Tibial artery (tissue), 4 donors: ENCODE measurements at places on chromosomes 5 and 9.

- H3K4me1 ChIP-seq, result peaks cover 2% of the 10 kb centered on the region
- no peak overlapping the region for H3K4me3 ChIP-seq
- no peak overlapping the region for H3K27ac ChIP-seq
- no peaks in the 10 kb centered on the region for H3K27me3 ChIP-seq
- DNase-seq, result no peak
Observed at GRCh38 chr5:169307646-169308045, 6.7 kb upstream of the SLIT3 start.

- no peaks in the 10 kb centered on the region for H3K27me3 ChIP-seq
- H3K27ac ChIP-seq, result no peak overlapping the region
- no peak overlapping the region for H3K4me3 ChIP-seq
- no peaks in the 10 kb centered on the region for H3K4me1 ChIP-seq
- no peak for DNase-seq
Observed at GRCh38 chr5:27093279-27093678, 54.9 kb upstream of the CDH9 start.

DNA sequence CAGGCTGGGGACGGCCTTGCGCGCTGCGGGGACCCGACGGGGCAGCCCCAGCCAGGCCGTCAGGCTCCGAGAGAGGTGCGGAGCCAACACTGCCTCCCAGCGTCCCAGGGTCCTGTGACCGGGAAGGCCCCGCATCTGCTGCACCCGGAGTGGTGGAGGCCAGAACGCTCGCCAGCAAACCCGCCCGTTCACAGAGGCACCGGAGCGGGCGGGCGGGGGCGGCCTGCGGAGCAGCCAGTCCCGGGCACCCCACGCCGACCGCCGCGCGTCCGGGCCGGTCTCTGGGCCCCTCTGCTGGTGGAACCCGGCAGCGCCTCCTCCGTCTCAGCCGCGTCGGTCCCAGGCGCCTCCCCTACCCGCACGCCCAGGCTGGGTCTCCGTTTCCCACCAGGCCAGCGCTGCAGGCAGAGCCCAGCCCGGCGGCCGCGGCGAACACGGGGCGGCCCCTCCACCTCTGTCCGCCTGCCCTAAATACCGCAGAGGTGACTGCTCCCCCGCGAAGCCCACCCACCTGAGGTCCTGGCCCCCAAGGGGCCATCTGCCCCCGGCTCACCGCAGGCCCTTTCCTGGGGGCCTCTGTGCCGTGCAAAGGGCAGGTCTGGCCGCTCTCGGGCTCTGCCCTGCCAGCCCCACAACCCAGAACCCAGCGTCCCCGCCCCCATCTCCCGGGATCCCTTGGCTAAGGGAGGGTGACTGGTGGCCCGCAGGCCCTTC, 15.9 kb downstream of the EXD3 start:
- no peak for DNase-seq
- H3K4me1 ChIP-seq, result peaks cover 36% of the 10 kb centered on the region
- H3K36me3 ChIP-seq, result no peaks in the 10 kb centered on the region
- peak overlapping the region; percentile 38 for H3K4me3 ChIP-seq
- H3K27ac ChIP-seq, result peak overlapping the region; percentile 63
- no peaks in the 10 kb centered on the region for H3K27me3 ChIP-seq

- H3K27me3 ChIP-seq, result no peaks in the 10 kb centered on the region
- no peaks in the 10 kb centered on the region for H3K36me3 ChIP-seq
- H3K27ac ChIP-seq, result no peak overlapping the region
- no peaks in the 10 kb centered on the region for H3K4me1 ChIP-seq
- H3K4me3 ChIP-seq, result no peak overlapping the region
- DNase-seq, result no peak
Observed at GRCh38 chr5:58787987-58788386, 205.1 kb downstream of the RAB3C start.

DNA sequence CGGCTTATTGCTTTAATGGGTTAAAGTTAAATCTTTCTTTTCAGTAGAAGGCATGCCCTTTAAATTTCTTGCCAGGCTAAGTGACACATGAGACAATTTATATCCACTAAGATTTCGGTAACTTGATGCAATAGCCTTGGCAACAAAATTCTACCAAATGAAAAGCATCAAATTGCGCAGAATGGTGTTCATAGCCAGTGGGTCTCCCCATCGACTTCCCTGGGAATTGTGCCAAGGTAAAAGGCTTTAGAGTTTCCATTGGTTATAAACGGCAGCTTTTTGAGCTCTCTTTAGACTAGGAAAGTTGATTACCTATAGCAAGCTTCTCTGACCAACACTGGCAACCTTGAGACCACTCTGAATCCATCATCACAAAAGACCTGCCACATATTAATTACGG, 358.4 kb downstream of the ARRDC3 start:
- H3K4me3 ChIP-seq, result no peak overlapping the region
- H3K27me3 ChIP-seq, result no peaks in the 10 kb centered on the region
- no peak for DNase-seq

- no peak for DNase-seq
- H3K4me3 ChIP-seq, result no peak overlapping the region
- H3K27ac ChIP-seq, result peak overlapping the region; percentile 89
- H3K36me3 ChIP-seq, result no peaks in the 10 kb centered on the region
Observed at GRCh38 chr5:82336226-82336958, 58.2 kb upstream of the RPS23 start.

- H3K27ac ChIP-seq, result no peak overlapping the region
- H3K27me3 ChIP-seq, result no peaks in the 10 kb centered on the region
- no peaks in the 10 kb centered on the region for H3K4me1 ChIP-seq
- H3K4me3 ChIP-seq, result no peak overlapping the region
Observed at GRCh38 chr9:108093773-108094675, 604.5 kb upstream of the KLF4 start.

DNA sequence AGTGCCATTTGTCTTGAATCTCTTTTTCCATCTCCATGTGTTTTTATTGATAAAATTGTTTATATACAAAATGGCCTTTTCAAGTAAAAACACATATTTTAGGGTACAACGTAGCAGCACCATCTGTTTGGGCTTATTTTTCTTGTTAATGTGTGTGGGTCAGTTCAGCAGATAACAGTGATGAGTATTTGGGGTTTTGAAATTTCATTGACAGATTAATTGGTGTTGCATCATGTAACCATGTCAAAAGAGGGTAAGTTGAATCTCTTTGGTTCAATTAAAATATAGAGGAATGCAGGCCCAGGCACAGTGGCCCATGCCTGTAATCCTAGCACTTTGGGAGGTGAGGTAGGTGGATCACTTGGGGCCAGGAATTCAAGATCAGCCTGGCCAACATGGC, 20.0 kb upstream of the PURA start:
- no peak overlapping the region for H3K4me3 ChIP-seq
- no peaks in the 10 kb centered on the region for H3K4me1 ChIP-seq
- no peaks in the 10 kb centered on the region for H3K36me3 ChIP-seq

DNA sequence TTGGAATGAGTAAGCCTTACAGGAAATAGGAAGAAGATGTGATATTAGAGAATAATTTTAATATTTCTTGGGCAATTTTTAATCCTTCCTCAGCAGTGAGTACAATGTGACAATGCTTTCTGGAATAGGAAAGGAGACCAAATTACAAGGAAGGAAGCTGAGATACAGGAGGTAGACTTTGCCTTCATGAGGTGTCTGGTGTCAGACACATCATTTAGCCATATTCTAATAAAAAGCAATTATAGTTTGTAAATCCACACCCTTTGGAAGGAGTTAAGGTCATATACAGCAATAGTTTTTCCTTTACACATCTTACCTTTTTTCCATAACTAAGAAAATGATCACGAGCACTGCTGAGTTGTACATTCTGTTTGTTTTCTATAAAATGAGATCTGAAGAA, 390.4 kb downstream of the SH3GL2 start:
- no peak overlapping the region for H3K27ac ChIP-seq
- H3K36me3 ChIP-seq, result no peaks in the 10 kb centered on the region
- H3K4me1 ChIP-seq, result no peaks in the 10 kb centered on the region
- H3K27me3 ChIP-seq, result no peaks in the 10 kb centered on the region
- DNase-seq, result no peak

DNA sequence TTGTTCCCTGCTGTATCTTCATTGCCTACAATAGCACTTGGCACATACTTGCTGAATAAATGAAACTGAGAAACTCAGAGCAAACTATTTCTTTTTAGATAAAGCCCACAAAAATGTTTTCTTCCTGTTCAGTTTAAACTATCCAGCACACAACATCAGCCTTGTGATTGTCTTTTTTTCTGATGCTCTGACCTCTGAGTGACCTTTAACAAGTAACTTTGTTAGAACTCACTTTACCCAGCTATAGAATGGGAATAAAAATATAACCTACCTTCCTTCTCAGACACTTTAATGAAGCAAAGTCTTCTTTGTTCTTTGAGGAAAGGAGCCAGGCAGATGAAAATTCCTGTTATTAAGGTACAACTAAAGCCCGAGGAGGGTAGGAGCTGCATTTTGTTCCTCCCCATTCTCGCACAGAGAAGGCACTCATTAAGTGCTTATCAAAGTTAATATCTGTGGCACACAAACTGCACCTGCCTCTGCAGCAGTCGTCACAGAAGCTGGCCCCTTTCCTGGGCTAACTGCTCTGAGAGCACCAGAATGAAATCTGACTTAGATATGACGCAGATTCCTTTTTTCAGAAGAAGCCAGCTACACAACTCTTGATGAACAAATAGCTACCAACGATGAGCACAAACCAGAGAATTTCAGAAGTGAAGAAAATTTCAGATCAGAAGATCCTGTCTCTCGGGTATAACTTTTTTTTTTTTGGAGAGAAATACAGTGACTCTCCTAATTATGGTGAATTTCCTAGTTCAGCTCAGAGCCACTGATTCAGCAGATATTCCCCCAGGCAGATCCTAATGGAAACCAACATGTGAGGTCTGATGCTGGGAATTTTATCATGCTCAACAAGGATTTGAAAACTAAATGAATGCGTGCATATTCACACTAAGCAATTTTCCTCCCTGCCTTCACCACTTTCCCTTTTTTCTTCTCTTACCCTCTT, 31.0 kb upstream of the NR3C1 start:
- no peaks in the 10 kb centered on the region for H3K4me1 ChIP-seq
- no peaks in the 10 kb centered on the region for H3K27me3 ChIP-seq
- no peak overlapping the region for H3K27ac ChIP-seq
- DNase-seq, result no peak

DNA sequence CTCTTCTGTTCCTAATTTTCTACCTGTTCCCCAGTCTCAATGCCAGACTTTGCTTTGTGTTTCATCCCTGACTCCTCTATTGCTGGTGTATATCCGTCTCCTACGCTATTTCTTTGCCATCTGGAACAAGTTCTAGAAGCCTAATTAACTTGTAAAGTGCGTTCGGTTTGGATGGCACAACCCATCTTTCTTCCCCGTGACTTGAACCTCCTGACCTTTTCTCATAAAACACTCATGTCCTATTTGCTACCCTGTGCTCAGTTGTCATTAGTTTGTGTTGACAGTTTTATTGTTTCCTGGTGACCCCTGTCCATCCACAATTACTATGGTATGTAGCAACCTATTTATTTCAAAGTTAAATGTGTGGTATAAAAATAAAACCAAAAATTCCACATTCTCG, 323.5 kb downstream of the TLE4 start:
- no peaks in the 10 kb centered on the region for H3K36me3 ChIP-seq
- no peak for DNase-seq
- no peaks in the 10 kb centered on the region for H3K4me1 ChIP-seq
- H3K27me3 ChIP-seq, result no peaks in the 10 kb centered on the region

- H3K27ac ChIP-seq, result no peak overlapping the region
- H3K36me3 ChIP-seq, result no peaks in the 10 kb centered on the region
- no peak for DNase-seq
Observed at GRCh38 chr9:107793541-107793940, 304.0 kb upstream of the KLF4 start.

DNA sequence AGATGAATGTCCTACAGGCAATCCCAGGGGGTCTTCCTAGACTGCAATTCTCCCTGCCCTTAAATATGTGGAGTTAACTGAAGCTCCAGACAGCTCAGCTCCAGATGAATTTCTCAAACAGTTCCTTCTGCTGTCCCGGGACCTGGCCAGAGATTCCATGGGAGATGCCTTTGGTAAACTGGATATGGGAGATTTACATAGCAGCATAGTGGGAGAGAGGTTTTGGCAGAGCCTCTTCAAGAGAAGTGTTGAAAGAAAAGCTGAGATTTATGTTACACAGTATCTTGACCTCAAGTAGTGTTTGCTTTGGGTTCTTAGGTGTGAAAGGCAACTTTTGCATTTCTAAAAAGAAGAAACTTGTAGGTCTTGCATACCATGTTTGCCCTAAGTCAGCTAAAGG, 364.9 kb downstream of the ARRDC3 start:
- no peak overlapping the region for H3K4me3 ChIP-seq
- H3K4me1 ChIP-seq, result no peaks in the 10 kb centered on the region
- no peak for DNase-seq
- no peaks in the 10 kb centered on the region for H3K27me3 ChIP-seq

GRCh38 chr9:18825656-18826170, 207.3 kb downstream of the SAXO1 start:
- H3K36me3 ChIP-seq, result no peaks in the 10 kb centered on the region
- H3K4me3 ChIP-seq, result no peak overlapping the region
- peaks cover 13% of the 10 kb centered on the region for H3K4me1 ChIP-seq
- no peak for DNase-seq

DNA sequence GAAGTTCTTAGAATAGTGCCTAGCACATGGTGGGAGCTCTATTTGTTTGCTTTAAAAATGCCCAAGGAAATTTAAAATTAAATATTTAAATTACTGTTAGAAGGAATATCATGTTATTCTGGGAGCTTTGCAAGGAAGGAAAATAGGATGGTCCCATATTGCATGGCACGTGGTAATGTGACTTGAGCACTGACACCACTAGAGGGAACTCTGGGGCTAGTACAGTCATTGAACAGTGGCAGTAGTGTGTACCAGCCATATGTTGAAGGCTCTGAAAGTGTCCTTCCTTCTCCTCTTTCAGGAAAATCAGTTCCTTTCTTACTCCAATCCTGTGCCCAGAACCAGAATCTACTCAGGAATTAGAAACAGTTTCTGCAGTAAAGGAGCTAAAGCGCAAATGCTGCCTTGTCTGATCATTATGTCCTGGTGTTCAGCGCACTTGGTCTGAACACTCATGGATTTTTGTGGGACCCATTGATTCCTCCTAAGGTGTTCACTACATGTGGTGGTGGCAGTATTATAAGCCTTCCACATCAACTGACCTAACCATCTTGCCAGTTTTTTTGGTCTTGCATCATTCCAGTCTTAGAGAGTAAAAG, 54.1 kb downstream of the GDA start:
- no peak overlapping the region for H3K4me3 ChIP-seq
- no peaks in the 10 kb centered on the region for H3K27me3 ChIP-seq
- DNase-seq, result no peak
- H3K27ac ChIP-seq, result no peak overlapping the region
- no peaks in the 10 kb centered on the region for H3K4me1 ChIP-seq
- no peaks in the 10 kb centered on the region for H3K36me3 ChIP-seq

DNA sequence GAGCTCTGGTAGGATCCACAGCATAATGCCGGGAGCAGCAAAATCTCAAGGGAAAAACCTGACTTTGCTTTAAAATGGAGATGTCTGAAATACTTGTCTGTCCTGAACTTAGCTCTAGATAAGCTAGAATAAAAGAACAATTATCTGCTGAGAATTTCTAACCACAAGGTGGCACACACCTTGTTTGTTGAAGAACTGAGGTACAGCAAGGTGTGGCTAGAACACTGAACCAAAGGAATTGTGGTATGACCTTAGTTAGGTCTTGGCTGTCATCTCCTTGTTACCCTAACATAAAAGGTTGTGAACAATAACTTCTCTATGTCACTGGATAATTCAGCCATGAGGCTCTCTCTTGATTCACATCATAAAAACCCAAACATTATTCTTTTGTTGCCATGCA, 72.3 kb upstream of the ANXA1 start:
- no peaks in the 10 kb centered on the region for H3K27me3 ChIP-seq
- no peak overlapping the region for H3K4me3 ChIP-seq
- DNase-seq, result no peak
- no peaks in the 10 kb centered on the region for H3K4me1 ChIP-seq
